ENCODE measurements at places on chromosomes 3 and 15.

- DNase-seq, result no peak
Measured at GRCh38 chr3:191263365-191263764, 64.3 kb downstream of the OSTN start.

- DNase-seq, result no peak
Measured at GRCh38 chr3:99651531-99651930, 13.1 kb downstream of the COL8A1 start.

GRCh38 chr3:50163572-50164455, 8.7 kb downstream of the SEMA3F start:
- DNase-seq, result no peak

GRCh38 chr3:46405301-46406019, 1.4 kb downstream of the CCR5AS start:
- DNase-seq, result no peak

DNA sequence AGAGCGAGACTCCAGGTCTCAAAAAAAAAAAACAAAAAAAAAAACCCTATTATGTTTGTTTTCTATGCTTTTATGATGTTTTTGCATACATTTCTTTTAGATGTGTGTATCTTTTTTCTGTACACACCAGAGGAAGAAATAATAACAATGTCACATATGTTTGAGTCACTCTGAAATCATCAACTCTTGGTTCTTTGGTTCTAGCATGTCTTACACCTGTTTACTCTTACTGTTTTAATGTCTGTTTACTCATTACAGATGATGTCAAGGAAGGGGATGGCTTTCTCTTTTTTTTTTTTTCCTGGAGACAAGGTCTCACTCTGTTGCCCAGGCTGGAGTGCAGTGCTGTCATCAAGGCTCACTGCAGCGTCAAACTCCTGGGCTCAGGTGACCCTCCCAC, 24.1 kb downstream of the RHOA start:
- DNase-seq, result no peak

- DNase-seq, result no peak
Measured at GRCh38 chr3:177887475-177887874, 648.8 kb upstream of the KCNMB2 start.

DNA sequence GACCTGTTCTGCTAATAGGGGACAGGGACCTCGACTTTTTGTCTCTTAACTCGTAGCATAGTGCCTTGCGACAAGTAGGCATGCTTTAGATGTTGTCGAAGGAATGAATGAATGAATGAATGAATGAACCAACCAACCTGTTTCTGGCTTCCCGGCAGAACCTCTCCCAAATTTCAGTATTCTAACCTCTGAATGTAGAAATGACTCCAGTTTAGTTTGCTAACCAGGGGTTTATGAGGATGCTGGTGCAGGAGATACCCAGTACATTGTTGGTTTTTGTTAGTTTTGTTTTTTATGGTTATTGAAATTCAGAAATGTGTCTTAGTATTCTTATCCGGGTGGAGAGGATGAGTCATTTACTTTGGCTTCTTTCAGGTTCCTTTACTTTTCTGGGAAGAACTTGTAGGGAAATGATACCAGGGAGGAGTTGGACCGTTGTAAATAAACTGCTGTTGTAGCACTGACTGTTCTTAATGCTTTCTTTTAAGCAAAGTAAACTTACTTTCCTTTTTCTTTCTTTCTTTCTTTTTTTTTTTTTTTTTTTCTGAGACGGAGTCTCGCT, 29.6 kb upstream of the EHHADH start:
- DNase-seq, result peak; percentile 17

- no peak for DNase-seq
Measured at GRCh38 chr3:185561374-185561943, 9.1 kb upstream of the LIPH start.

GRCh38 chr3:64061628-64062027, 38.3 kb upstream of the PSMD6 start:
- DNase-seq, result no peak

DNA sequence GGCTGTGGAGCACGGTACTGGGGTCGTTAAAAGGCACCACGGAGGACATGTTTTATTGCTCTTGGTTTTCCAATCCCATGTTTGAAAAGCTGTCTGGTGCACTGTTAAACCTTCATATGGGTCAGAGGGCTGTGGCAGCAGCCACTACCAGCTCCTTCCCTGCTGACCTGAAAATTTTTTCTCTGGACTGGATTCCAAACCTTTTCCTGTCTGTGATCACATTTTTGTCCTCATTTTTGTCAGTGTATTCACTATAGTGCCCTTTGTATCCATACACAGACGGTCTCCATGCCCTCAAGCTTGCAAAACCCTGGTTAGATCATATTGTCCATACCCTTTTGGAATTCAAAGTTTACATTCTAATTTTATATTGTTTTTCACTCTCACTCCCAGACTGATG, 70.5 kb downstream of the NME9 start:
- DNase-seq, result no peak

DNA sequence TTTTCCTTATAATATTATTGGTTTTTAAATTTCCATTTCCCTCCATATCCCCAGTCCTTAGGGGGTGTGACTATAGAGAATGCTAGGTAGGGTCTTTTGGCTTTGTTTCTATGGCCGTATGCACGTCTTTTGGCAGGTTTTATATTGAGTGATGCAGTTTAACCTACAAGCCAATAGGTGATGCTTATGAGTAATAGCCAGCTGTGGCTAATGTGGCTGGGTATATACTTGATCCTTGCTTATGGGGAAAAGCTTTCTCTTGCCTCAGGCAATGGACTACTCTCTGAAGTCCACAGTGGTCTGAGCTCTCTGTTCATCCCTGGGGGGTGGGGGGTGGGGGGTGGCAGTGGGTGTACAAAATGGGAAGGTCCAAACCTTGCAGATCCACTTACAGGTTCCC, 223.9 kb downstream of the MFSD1 start:
- no peak for DNase-seq

- no peak for DNase-seq
Measured at GRCh38 chr3:180789774-180790173, 110.5 kb upstream of the CCDC39 start.

DNA sequence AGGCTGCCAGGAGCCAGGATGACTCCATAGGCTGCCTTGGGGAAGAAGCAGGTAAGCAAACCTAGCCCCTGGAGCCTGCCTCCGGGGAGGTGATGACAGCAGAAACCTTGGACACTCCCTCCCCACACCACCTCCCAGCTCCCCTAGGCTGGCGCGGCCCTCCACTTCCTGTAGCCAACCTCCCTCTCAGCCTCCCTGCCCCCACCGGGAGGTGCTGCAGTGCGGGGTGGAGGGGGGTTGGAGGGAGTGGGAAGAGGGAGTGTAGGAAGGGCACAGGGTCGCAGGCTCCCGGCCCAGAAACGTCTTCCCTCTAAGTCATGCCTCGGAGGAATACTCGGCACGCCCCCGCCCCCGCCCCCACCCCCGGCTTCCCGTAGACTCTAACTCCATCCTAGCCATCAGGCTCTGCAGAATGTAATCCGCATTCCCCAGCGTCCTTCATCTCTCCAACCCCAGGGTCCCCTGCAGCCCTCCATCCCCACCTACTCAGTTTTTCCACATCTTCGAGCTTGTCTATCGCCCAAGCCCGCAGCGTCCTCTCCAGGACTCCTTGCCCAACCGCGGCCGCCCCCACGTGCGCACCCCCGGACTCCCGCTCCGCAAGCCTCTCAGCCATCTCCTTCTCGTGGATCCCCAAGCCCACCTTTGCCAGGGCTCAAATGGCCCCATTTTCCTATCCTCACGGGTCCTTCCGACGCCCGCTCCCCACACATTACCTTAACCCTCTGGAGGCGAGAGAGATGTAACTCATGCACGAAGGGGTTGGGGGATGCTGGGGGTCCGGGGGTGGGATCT, 528 bp downstream of the LPCAT4 start:
- peak; percentile 71 for DNase-seq

- peak; percentile 77 for DNase-seq
Measured at GRCh38 chr15:76206325-76206976, 104.8 kb downstream of the ETFA start.

DNA sequence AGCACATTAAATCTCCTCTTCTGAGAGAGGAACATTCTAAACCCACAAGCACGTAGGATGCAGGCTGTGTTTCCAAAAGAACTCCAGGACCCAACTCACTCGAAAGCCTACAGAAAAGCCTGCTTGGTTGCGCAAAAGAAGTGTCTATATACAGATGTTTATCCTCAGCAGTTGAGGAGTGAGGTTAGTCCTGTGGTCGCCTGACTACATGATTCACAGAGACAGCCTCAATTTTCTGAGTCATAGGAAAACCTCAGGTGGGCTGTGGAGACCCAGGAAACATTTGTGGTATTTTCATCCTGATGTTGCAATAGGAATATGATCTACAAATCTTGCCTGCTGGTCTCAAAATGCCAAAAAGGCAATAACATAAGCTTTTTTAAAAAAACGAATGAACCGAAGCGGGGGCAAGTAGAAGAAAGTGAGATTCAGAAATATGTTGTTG, 183.8 kb upstream of the THRB start:
- DNase-seq, result no peak

DNA sequence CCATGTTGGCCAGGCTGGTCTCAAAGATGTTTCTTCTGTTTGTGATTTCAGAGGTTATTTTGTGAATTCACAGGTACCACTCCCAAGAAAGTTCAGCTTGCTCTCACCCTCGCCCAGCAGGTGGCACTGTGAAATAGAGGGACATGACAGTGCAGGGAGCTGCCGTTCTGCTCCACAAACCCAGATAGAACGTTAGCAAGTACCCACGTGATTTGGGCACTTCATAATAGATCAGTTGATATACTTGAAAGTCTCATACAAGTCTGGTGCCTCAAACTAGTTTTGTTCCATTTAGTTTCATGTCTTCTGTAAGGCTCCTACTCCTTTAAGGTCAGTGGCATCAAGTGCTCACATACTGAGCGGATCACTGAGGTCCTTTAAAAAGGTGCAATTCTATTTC, 45.5 kb downstream of the FILIP1L start:
- peak; percentile 69 for DNase-seq

- DNase-seq, result peak; percentile 40
Measured at GRCh38 chr3:481680-482079, 285.1 kb downstream of the CHL1 start.

- peak; percentile 33 for DNase-seq
Measured at GRCh38 chr3:32325927-32326326, 65.7 kb upstream of the CMTM7 start.

DNA sequence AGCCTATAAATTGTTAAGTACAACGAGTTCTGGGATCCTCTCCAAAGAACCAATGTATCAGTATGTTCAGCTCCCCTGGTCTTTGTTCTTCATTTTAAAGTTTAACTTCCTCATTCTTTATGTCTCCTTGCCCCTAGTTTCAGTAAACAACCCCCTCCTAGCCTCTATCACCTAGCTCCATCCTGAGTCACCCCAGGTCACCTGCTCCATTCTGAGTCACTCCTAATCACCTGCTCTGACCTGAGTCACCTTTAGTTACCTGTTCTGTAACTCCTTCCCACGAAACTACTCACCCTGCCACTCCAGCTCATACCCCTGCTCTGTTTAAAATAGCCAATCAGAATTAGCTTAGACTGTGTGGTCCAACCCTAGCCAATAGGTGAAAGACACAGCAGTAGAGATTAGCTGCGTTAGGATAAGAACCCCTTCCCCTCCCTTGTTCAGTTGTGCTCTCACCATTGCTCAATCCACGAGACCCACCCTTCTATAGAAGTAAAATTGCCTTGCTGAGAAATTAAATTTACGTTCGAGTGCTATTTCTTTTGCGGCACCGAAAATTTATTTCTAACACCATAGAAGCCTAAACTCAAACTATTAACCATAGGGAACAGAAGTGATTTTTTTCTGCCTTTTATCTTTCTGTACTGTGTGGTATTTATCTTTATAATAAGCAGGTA, 245.0 kb upstream of the ADAMTS9 start:
- no peak for DNase-seq

DNA sequence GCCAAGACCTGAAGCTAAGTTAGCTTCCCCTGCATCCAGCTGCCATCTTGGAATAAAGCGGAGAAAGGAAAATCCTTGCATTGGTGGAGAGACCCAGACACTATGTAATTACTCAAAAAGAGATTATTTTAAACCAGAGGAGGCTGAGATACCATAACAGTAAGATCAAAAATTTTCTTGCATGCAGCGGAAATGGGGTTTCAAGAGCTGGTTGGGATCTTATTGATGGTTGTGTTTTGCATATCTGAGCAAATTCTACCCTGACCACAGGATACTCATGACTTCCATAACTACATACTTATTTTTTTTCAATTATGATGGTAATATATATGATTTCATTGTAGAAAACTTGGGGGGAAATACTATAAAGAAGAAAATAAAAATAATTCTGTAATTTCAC, 17.5 kb downstream of the TMEM158 start:
- no peak for DNase-seq

DNA sequence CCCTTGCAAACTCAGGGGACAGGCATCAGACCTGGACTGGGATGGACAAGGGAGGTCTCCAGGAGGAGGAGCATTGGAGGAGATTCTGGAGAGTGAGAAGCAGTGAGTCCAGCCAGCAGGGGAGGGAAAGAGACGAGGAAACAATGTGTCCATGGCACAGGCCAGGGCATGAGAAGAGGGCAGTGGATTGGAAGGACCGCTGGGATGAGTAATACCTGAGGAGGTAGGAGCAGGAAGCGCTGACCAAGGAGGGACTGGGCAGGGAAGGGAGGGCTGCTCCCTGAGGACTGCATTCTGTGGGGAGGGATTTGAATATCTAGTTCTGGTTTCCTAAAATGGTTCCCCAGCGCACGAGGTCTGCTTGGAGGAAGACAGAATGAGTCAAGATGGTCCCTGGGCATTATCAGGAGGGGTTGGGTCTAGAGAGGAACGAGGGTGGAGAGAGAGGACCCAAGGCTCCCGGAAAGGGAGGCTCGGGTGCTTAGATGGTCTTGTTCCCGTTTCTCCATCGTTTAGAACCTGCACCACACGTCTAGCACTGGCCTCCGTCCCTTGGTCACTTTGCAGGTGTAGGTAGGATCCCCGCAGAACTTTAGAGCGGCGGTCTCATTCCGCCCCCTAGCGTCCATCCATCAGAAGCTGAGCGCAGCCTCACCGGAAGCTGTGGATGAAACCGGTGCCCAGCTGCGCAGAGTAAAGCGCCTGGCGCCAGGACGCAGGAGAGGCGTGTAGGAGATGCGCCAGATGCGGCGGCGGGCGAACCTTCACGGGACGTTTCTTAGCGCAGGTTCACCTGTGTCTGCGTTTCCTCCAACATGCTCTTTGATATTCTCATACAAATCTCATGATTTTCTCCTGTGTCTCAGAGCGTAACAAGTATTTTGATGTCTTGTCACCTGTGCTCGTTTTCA, 190.7 kb upstream of the NDN start:
- DNase-seq, result peak; percentile 73

GRCh38 chr15:81723113-81723651, 322.6 kb downstream of the MEX3B start:
- DNase-seq, result no peak

GRCh38 chr3:3615533-3615932, 183.7 kb upstream of the LRRN1 start:
- DNase-seq, result no peak

Measured in RPMI8226 (cell line).